ENCODE measurements at places on chromosomes 11 and 22.
A peak's percentile ranks its signal among the peaks of the same experiment; 100 is the strongest.

DNA sequence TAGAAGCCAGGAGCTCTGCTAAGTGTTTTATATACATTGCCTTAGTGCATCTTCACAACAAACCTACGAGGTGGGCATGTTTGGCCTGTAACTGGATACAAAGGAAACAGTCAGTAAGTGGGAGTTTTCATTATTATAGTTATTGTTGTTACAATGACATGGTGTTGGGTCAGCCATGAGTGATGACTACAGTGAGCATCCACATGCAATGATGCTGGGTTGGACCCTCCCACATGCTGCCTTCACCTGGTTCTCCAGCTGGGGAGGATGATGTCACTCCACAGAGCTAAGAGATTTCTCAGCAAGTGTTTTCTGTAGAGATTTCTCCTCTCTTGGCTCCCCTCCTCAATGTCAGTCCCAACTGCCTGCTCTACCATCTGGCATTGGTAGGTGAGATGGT lies 59.3 kb downstream of the EHF start:
- DNase-seq, result no peak

GRCh38 chr11:130775306-130776060 lies 140.8 kb downstream of the SNX19 start:
- no peak for DNase-seq

GRCh38 chr11:77079666-77080065 lies 12.9 kb downstream of the CAPN5 start:
- DNase-seq, result no peak

GRCh38 chr11:26399336-26399735 lies 67.4 kb downstream of the ANO3 start:
- no peak for DNase-seq

DNA sequence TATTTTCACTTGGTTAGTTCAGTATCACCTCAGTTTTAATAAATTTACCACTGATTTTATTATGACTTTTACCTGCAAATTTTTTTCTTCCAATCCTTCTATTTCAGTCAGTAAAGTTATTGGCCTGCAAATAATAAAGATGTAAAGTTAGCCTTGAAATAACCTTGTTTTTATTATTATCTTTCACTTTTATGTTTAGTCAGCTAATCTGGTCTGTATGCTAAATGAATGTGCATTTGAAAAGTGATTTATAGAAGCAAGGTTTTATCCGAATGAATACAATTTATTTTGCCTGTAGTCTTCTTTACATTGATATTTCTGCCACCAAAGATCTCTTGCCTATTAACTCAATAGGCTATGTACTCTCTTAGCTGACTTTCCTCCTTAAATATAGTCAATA lies 425.7 kb downstream of the CNTN5 start:
- no peak for DNase-seq

- no peak for DNase-seq
Observed at GRCh38 chr11:132301465-132301864, 931.0 kb downstream of the NTM start.

DNA sequence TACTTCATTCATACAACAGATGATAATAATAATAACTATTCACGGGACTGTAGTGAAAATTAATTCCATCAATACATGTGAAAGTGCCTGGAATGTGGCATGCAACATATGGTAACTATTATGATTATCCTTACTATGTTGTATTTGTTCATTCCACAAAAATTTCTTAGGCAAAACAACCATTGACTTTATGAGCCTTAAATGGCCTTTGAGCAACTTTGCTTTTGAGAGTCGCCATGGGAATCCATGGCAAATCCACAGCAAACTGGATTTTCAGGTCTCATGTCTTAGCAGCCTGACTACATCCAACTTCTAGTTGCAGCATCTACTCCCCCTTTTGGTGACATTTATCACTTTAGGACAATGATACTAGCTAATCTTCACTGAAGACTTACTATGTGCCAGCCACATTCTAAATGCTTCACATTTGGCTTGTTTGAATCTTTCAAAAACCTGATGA lies 56.8 kb downstream of the SLC1A2 start:
- DNase-seq, result no peak

GRCh38 chr11:92797874-92798273 lies 171.6 kb upstream of the MTNR1B start:
- no peak for DNase-seq

- no peak for DNase-seq
Observed at GRCh38 chr11:121521145-121522042, 68.6 kb upstream of the SORL1-AS1 start.

DNA sequence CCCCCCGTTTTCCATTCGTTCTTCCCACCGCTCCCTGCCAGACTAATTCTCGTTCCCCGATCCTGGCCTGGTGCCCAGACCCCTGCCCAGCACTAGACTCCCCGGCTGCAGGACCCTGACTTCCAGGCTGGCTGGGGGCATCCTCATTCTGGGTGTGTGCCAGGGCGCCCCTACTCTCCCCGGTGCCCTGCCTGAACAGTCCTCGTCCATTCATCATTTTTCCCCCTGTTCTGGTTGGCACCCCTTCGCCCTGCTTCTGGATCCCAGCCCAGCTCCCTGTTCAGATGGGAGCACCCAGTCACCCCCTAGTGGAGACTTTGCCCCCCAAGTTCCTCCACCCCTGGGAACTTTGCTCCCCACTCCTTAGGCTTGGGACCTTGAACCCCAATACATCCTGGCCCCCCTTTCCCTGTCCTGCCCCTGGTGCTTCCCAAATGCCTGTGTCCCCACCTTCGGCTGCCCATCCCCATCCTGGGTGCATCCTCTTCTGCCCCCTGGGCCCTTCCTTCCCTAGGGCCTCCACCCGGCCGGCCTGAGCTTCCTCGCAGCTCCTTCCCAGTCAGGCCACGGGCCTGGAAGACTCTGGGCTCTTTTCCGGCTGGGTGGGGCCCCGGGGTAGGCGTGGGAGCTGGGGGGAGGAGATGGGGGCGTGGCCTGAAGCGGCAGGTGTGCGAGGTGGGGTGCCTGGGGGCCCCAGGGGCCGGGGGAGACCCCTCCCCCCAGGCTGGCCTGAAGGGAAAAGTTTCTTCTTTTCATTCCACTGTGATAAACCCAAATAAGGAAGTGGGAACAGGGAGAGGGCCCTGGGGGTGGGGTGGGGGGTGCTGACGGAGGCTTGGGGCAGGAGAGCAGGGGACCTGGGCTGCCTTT lies 908 bp downstream of the PLCB3 start:
- no peak for DNase-seq

GRCh38 chr11:77406396-77406795 lies 67.5 kb downstream of the PAK1 start:
- DNase-seq, result no peak

- no peak for DNase-seq
Observed at GRCh38 chr11:32331792-32332191, 103.5 kb downstream of the WT1 start.

DNA sequence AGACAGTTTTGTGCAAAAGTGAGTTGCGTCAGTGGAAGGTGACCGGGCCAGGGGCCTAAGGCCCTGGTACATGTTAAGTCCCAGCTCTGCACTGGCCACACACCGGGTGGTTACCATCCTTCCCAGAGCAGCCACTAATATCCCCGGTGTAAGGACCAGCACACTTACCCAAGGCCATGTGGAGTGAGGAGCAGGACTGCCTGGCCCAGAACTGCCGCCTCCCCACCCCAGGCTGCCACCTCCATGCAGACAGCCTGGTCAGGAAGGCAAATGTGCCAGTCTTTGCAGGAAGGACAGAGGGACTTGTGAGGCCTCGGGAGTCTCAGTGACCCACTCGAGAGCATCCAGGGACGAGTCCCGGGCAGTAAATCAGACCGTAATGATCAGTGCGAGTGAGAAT lies 102.9 kb downstream of the MORC2 start:
- DNase-seq, result no peak

GRCh38 chr11:59770319-59770718 lies 15.1 kb downstream of the STX3 start:
- DNase-seq, result no peak

GRCh38 chr22:38456841-38457699 lies 2.1 kb upstream of the KCNJ4 start:
- no peak for DNase-seq

DNA sequence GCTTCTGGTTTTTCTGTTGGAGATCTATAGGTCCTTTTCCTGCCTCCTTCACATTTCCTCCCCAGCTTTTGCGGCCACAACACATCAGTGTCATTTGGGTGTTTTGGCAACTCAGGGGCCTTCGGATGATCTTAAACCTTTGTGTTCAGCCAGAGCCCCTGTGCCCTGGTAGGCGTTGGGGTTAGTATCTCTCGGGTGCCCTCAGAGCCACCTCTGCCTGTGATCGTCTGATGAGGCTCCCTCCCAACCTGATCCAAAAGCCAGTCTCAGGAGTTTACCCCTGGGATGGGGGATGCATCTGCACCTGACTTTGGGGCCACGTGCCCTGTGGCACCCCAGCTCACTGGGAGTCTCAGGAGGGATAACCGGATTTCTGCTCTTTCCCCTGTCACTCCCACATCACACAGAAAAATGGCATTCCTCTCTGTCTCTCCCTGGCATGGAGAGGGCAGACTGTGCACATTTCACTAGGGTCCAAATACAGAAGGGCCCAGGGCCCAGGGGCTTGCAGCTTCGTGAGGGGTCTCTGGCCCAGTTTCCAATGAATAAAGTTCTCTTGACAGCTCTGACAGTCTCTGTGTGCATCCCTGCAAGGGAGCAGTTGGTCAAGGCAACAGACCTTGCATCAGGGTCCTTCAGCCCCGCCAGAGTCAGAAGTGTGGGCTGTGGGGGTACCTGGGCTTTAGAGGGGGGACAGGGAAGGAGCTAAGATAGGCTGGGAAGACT lies 2.6 kb downstream of the RNF26 start:
- no peak for DNase-seq

GRCh38 chr11:123390146-123390545 lies 39.9 kb upstream of the GRAMD1B start:
- DNase-seq, result no peak

DNA sequence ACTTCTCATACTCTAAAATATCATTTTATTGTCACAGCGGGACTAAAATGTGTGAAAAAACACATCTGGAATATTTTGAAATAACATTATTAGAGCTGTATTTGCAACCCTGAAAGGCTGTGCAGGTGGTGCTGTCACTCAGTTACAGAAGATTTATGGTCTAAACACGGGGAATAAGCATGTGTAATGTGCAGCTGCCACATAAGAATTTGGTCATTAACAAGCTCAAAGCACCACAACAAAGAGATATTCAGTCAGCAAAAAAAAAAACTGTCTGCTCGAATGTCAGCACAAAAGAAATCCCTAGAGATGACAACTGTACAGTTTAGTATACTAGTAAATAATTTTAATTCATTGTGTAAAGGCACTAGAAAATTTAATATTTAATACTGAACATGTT lies 31.3 kb downstream of the TMEM123 start:
- no peak for DNase-seq

DNA sequence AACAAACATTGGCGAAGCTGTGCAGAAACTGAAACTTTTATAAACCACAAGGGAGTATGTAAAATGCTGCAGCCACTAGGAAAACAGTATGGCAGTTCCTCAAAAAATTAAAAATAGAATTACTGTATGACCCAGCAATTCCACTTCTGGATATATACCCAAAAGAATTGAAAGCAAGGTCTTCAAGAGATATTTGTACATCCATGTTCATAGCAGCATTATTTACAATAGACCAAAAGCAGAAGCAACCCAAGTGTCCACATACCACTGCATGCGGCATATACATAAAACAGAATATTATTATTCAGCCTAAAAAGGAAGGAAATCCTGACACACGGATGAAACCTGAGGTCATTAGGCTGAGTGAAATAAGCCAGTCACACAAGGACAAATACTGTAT lies 85.8 kb downstream of the RELT start:
- DNase-seq, result no peak

GRCh38 chr22:23756891-23757290 lies 2.7 kb upstream of the VPREB3 start:
- no peak for DNase-seq

DNA sequence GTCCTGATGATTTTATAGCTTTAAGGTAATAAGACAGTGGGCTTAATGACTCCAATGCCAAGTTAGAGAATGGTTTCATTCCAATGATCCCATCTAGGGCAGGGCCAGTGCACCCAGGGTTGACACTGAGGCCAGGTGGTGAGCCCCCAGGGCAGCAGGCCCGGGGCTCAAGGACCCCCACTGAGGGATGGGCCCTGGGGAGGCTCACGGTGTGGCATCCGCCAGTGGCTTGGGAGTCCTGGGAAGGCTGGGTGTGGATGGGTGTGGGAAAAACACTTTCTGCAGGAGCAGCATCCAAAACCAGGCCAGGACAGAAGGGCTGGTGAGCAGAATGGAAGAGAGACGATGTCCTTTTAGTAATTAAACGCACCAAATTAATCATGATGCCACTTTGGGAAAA lies 626.3 kb downstream of the TBC1D22A start:
- no peak for DNase-seq

GRCh38 chr22:19822301-19823117 lies 32.2 kb downstream of the GNB1L start:
- DNase-seq, result no peak

- DNase-seq, result no peak
Observed at GRCh38 chr11:35311331-35311730, 108.0 kb downstream of the SLC1A2 start.

GRCh38 chr11:45142241-45143055 lies 4.0 kb upstream of the PRDM11 start:
- peak; percentile 2 for DNase-seq

DNA sequence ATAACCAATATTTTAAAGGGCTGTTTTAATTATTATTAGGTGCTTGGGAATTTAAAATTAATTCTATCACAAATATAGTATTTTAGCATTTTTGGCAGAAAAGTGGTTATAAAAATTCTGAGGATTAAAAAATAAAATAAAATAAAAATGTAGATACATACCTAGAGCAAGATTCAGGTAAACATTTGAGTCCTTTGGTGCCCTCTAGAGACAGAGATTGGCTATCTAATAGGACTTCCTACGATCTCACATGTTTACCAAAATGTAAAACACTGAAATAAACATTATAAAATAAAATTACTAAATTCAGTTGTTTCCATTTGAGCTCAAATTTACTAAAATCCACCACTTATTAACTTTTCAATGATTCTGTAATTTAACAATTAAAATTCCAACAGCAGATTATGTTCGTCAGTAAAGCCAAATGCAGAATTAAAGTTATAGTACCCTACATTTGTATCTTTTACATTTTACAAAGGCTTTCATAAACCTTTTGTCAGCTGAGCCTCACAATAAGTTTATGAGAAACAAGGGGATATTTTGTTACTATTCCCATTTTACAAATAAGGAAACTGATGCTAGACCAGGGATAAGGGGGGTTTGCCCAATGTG lies 27.7 kb downstream of the SLC36A4 start:
- no peak for DNase-seq

GRCh38 chr22:35039625-35040024 lies 26.3 kb upstream of the ISX start:
- no peak for DNase-seq

GRCh38 chr11:118572981-118573550 lies 857 bp downstream of the ARCN1 start:
- no peak for DNase-seq

GRCh38 chr22:27401321-27401720 lies 400.2 kb downstream of the MN1 start:
- no peak for DNase-seq

- DNase-seq, result no peak
Observed at GRCh38 chr11:95908826-95909225, 15.1 kb downstream of the MTMR2 start.

GRCh38 chr11:119888119-119888518 lies 159.1 kb upstream of the NECTIN1 start:
- DNase-seq, result no peak

GRCh38 chr11:8127447-8127846 lies 41.4 kb downstream of the RIC3 start:
- DNase-seq, result peak; percentile 1

Data from foreskin melanocyte (primary cell).